ENCODE measurements at places on chromosomes 4 and X.

- DNase-seq: no peak
These were observed 94.2 kb downstream of the TENM3 start for GRCh38 chr4:182337366-182337765.

DNA sequence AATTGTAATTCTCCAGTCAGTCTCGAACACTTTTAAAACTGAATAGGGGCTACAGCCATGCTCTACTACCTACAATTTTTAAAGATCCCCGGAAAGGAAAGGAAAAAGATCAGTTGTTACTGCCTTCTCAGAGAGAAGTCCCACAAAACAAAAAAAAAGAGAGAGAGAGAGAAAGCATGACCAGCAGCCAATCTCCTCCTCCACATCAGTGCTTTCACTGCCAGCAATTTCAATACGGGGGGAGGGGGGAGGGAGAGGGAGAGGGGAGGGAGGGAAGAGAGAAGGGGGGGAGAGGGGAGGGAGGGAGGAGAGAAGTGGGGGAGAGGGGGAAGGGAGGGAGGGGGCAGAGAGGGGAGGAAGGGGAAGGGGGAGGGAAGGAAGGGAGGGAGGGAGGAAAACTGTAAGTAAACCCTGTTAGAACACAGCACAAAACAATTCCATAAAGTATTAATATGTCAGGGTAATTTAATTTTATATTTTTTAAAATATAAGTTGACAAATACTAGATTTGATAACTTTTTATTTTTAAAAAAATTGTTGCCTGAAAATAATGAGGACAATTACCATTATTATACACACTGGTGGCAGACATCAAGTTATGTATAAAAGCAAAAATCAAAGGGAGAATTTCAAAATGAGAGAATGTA, 108.0 kb downstream of the LRBA start:
- DNase-seq: peak; percentile 14

- DNase-seq: no peak
These were observed 91.2 kb downstream of the ADRA2C start for GRCh38 chr4:3857269-3857926.

DNA sequence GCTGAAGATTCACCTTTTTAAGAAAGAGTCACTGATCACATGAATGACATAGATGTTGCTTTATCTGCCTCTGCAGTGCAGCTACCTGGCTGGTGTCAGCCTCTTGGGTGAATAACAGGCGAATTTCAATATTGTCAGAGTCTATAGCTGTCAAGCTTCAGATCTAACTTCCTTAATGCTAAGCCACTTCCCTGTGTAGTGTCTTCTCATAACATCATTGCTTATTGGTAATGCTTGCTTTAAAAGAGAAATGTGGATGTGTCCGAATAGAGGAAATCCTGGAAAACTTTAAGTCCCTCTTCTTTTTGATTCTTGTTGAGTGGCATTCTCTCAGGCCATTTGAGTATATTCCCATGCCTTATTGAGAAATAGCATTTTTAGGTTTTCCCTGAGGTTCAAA, 7.3 kb upstream of the IGFBP7 start:
- DNase-seq: no peak

GRCh38 chr4:66539745-66540144, 869.5 kb upstream of the EPHA5 start:
- DNase-seq: no peak

GRCh38 chrX:50747471-50747900, 66.5 kb downstream of the SHROOM4 start:
- DNase-seq: peak; percentile 5

DNA sequence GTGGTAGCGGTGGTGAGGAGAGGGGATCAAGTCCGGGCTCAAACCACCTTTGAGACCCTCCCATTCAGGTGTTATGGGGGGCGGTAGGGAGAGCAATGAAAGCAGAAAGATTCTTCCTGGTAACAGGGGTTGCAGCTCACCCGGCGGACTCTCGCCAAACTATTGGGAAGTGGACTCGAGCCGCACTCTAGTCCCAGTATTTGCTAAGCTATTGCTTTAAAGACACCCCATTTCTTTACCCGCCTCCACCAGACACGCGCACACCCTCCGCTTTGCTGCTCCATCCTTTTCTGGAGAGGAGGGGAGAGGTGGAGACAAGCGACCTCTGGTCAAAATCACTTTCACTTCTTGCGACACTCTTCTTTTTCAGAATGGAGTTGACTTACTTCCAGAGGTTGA, 625 bp upstream of the GABRA4 start:
- DNase-seq: no peak

DNA sequence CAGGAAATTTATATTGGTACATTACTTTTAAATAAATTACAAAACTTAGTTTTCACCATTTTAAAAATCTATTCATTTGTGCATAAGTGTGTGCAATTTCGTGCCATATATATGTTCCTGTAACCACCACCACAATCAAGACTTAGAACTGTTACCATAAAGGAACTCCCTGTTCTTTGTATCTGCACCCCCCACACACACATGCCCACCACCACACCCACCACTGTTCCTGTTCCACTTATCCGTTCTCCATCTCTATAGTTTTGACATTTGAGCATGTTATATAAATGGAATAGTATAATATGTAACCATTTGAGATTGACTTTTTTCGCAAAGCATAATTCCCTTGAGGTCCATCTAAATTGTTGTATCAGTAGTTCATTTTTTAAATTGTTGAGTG, 73.7 kb downstream of the TAF1 start:
- no peak for DNase-seq

DNA sequence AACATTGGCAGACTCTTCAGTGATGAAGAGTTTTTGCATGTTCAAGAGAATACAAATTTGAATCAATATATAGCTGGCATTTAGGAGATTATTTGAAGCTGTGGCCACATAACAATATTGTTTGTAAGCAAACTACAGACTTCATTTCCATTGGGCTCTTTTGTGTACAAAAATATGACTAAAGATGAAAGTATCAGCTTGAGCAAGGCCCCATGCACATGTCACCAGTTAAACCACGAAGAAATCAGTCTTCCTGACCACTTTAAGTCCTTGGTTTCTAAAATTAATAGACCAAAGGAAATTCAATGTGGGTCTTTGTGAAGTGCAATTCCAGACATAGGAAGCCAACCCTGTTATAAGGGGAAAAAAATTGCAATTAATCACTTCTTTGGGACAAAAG, 1664.6 kb upstream of the ADGRL3 start:
- DNase-seq: no peak

DNA sequence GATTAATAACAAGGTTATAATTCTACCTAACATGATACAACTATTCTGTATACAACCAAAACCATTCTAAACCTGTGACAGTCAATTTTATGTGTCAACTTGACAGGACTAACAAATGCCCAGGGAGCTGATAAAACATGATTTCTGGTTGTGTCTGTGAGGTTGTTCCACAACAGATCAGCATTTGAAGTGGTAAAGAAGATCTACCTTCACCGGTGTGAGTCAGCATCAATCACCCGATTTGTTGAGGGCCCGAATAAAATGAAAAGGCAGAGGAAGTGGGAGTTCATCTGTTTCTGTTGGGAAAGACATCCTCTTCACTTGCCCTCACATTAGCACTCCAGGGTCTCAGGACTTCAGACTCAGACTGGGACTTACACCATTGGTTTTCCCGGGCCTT, 187.9 kb downstream of the MAB21L2 start:
- DNase-seq: peak; percentile 28

GRCh38 chr4:189494407-189494806, 446.3 kb upstream of the FRG1 start:
- DNase-seq: no peak

- DNase-seq: no peak
These were observed 20.5 kb downstream of the NUDT9 start for GRCh38 chr4:87442889-87443288.

GRCh38 chr4:55635282-55635681, 816 bp downstream of the NMU start:
- no peak for DNase-seq

DNA sequence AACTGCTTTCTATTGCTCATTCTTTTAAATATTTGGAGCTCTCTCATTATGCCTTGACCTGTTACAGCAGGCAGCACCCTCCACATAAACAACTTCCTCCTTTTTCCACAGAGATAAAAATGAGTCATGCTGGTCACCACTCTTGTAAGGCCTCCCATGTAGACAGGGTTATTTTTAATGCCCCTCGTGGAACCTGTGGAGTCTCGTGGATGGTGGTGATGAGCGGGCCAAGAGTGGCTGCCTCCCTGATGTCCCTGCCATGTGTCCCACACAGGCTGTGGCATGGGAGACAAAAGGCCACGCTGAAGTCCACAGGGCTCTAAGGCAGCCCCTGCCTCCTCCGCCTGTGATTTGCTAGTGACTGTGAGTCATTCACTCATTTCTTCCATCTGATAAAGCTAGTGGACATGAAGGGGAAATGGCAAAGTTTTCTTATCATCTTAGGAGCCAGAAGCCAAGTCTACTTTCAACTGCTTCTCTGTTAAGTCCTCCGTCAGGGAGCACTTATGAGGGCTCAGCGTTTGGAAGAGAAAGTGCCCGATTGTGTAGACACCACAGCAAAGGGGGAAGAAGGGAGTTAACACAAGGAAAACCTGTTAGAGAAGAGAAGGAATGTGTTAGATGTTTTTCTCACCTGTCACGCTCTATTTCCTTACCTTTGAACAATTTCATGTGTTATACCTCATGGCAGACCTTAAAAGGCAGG, 121.6 kb upstream of the FAT1 start:
- no peak for DNase-seq

GRCh38 chrX:72280321-72280845, 3.3 kb upstream of the RPS4X start:
- no peak for DNase-seq

- no peak for DNase-seq
These were observed 422.0 kb upstream of the CNKSR2 start for GRCh38 chrX:20952180-20952579.

- DNase-seq: no peak
These were observed 16.4 kb downstream of the TMEM184C start for GRCh38 chr4:147633643-147634042.

- no peak for DNase-seq
These were observed 33.1 kb downstream of the LEF1 start for GRCh38 chr4:108135549-108136209.

DNA sequence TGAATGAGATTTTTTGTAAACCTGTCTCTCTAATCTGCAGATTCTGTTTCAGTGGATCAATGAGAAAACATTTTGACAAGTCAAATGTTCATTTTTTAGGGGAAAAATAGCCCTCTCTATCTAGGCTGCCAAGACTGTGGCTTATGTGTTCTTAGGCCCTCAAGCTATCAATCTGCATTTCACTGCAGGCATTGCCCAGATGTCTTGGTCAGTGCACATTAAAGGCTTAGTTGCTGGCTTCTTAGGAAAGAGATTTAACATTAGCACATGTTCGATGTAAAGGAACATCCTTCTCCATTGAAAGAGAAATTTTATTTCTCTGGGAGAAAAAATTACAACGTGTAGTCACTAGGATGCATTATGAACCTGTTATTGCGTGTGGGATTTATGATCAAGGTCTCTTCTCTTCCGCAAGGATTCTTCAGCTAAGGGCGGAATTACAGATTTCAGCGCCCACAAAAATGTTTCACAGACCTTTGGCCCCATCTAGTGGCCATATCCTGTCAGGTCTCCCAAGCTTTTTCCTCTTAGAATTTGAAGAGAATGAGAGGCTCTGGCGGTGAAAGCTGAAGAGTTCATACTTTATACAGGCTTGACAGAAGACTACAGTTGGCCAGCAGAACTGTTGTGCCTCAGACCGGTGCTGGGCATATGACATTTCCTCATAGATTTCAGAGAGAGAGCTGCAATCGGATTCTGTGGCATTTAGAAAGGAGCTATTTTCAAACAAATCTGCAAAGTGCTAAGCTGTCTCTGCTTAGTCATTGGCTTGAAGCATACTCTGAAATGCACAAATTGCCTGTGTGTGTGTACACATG, 144.6 kb upstream of the NOCT start:
- peak; percentile 42 for DNase-seq

DNA sequence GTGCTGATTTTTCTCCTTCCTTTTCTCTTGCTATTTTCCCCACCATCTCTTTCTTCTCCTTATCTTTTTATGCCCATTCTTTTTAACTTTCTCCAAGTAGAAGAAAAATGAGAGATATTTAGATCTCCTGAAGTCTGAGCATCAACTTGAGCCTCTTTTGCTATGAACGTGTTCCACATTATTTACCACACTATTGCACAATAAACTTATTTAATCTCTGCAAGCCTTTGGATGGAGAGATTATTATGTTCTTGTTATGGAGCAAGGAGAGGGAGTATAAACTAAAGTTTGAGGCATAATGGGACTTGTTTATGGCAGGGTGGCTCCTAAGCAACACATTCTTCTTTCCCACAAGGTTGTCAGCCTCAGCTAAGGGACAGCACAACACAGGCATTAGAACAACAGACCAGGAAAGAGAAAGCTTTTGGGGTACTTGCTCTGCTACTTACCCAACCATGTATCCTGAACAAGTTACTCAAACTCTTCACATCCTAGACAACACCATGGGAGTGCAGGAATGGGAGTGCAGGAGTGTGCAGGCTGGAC, 365.5 kb upstream of the BOD1L1 start:
- no peak for DNase-seq

DNA sequence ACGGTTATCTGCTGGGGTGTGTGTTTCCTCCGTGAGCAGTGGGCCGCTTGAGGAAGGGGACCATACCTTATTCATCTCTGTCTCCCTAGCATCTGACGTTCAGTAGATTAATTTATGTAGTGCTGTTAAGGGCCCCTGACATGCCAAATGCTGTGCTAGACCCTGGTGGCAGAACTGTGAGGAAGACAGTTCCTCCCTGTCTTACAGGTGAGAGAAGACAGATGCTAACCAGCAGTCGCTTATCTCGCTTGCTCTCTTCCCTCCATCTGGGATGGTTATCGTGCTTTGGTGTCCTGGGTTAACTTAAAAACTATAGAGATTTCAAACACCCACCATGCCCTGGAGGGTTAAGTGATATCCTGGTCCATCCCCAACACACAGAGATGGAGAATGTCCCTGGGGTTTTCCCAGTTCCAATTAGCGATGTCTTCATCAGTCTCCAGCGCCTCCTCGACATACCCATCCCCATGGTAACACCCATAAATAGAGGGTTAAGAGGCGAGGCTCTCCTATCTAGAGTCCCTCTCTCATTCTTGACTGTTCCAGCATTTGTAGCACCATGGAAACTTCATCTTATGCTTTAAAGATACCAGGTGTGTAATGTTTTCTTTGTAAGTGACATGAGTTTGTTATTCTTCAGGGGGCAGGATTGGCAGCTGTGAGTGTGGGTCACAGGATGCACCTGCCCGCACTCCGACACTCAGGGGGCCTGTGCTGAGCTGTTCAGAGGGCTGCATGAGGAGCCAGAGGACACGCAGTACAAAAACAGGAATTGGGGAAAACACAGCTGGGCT, 135.2 kb downstream of the STK32B start:
- DNase-seq: peak; percentile 15

Data from Jurkat, Clone E6-1 (cell line).